ENCODE measurements at places on chromosomes 1 and 21.

DNA sequence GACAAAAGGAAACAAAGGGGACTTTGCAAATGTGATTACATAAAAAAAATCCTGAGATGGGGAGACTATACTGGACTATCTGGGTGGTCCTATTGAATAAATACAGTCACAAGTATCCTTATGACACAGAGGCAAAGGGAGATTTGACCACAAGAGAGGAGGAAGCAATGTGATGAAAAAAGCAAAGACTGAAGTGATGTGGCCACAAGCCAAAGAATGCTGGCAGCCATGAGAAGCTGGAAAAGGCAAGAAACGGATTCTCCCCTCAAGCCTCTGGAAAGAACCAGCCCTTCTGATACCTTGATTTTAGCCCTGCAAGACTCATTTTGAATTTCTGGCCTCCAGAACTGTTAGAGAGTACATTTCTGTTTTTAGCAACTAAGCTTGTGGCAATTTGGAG lies 36.4 kb downstream of the OLFML2B start:
- DNase-seq = no peak

DNA sequence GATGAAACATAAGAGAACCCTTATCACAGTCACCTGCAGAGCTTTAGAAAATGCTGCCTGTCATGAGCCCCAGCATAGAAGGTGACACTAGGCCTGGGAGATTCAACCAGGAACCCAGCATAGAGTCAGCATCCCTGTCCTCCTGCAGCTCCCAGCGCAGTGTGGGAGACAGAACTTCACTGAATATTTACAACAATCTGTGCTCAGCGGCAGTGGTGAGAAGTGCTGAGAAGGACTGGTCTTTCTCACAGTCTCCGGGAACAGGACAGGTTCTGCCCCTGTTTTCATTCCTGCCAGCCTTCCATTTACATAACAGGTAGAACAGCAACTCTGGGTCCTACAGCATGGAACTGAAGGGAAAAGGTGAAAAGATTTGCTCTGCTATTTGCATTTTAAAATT lies 83.5 kb upstream of the GADD45A start:
- DNase-seq = no peak

DNA sequence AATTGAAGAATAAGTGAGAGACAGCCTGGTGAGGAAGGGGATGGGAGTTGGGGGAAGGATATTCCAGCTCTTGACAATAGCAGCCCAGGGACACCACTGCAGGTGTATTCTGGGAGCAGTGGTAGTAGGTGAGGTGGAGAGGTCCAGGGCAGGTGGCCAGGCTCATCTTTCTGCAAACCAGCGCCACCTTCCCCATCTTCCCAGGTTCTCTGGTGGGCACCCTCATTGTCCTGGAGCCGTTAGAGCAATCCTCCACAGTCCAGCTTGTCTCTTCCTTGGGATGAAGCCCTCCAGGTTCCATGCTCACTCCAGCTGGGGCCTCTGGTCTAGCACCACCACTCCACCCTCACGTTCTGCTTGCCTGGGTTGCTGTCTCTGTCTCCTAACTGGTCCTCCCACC lies 97.0 kb downstream of the IER5 start:
- no peak for DNase-seq

DNA sequence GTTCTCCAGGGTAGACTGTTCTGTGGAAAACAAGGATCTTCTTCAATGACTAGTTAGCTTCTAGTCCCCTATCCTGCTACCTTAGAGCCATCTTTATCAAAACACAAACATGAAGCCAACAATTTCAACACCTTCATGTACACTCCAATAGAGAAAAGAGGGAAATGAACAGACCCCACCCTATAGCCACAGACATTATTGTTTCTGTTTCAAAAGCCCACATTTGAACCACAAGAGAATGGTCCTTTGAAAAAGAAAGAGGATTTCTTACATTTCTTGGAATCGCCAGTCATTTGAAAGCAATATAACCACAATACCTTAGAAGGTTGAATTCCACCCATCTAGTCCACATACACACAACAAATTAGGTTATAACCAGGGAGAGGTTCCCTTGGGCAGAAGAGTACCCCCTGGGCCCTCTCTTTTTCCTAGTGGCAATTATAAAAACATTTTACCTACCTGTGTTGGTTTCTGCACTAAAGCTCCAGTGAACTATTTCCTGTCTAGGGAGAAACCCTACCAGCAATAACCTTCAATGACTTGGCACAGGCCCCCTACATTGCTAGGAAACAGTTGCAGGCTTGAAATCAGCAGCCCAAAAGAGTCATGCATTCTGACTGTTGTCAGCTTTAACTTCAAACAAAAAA lies 2.7 kb upstream of the LPGAT1 start:
- no peak for DNase-seq

Data from NCI-H748 treated with DMSO at 0.1 percent for 48 hours (cell line).